ENCODE measurements at places on chromosomes 12 and 14. TPM values are rescaled to one million over a fixed set of nuclear protein-coding genes. Genes with fewer than 3 reads are reported as not detected.

The MIPOL1 gene
- total RNA-seq = 9.8 TPM

The INSM2 gene
- not detected for total RNA-seq

- DNase-seq = no peak
- peaks cover 2% of the 10 kb centered on the region for H3K27me3 ChIP-seq
- H3K27ac ChIP-seq = no peak overlapping the region
- H3K4me1 ChIP-seq = no peaks in the 10 kb centered on the region
- H3K4me3 ChIP-seq = no peak overlapping the region
These were observed 7.9 kb upstream of the KLRB1 start for GRCh38 chr12:9615420-9616136.

DNA sequence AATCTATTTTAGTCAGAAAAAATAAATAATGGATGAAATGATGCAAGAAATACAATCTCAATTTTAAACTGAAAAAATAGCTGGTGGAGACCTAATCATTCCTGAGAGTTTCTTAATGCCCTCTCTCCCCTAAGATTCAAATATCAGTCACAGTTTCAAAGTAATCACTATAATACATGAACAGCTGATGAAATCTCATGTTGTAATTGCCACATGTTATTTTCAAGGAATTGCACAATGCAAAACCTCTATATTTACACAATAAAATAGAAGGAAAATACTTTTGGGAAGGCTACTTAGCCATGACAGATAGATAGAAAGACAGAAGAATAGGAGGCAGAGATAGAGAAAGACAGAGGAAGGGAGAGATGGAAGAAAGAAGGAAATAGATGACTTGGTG is 18.2 kb downstream of the IFNG-AS1 start:
- H3K4me1 ChIP-seq = peaks cover 25% of the 10 kb centered on the region
- H3K36me3 ChIP-seq = peaks cover 3% of the 10 kb centered on the region
- H3K4me3 ChIP-seq = no peak overlapping the region
- peak overlapping the region; percentile 86 for H3K27ac ChIP-seq
- H3K27me3 ChIP-seq = no peaks in the 10 kb centered on the region

The IFNG-AS1 gene
- total RNA-seq = not detected

DNA sequence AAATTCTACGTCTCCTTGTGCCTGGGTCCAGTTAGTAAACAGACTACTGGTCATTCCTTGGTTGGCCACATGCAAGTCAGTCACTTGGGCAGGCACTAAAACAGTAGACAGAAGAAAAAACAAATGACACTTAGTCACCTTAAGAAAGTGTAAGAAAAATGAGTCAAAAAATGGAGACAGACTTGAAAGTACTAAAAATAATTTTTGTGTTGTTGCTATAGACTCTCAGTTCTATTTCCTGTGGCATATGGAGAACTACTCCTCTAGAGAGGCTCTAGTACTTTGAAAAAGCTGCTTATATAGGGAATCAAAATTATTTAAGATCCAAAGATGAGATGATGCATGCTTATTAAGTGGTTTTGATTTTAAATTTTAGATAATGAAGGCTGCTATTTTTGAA is 56.0 kb downstream of the PTPRB start:
- no peak for DNase-seq
- peaks cover 6% of the 10 kb centered on the region for H3K36me3 ChIP-seq
- no peaks in the 10 kb centered on the region for H3K27me3 ChIP-seq
- peak overlapping the region; percentile 69 for H3K27ac ChIP-seq
- peaks cover 11% of the 10 kb centered on the region for H3K4me1 ChIP-seq

GRCh38 chr14:53278602-53279506 is 125.7 kb upstream of the DDHD1 start:
- peaks cover 10% of the 10 kb centered on the region for H3K36me3 ChIP-seq
- H3K27ac ChIP-seq = peak overlapping the region; percentile 60
- no peak overlapping the region for H3K4me3 ChIP-seq

The ITGB7 gene
- total RNA-seq = not detected

The DAO gene
- total RNA-seq = not detected

- H3K27ac ChIP-seq = no peak overlapping the region
- DNase-seq = no peak
- H3K4me3 ChIP-seq = no peak overlapping the region
These were observed 12.5 kb downstream of the AHSA1 start for GRCh38 chr14:77470224-77470870.

The ACOT6 gene
- total RNA-seq = not detected

DNA sequence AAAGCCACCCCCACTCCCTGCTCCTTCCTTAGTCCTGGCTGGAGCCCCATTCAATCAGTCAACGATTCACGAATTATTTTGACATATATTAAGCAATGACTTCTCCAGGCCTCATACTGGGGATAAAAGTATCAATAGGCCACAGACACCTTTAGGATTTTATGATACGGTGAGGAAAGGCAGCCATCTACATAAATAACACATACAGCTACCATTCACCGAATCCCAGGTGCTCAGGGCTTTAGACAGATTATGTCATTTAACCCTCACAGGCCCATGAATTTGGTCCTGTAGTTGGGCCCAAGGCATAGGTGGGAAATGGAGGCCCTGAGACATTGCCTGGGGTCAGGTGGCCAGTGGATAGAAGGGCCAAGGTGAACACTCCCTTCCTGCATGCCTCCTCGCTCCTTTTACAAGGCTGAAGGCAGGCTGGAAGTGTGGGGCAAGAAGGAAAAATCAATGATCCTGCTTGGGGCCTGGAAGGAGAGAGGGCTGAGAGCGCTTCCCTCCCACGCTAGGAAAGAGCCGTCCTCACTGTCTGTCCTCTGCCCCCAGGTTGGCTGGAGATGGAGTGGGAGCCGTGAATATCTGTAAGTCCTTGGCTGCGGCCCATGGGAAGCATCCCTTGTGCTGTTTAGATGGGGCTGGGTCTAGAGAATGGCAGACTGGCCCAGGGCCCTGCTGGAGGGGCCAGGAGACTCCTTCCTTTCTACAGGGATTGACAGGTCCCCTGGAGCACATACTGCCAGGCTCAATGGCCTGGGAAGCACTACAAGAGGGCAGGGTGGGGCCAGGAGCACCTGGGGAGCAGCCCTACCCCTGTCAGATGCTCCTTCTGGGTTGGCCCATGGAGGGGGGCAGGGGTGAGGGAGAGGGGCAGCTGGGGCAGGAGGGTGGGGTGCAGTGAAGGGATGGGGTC is 14.8 kb downstream of the KRT7 start:
- no peak overlapping the region for H3K4me3 ChIP-seq
- no peak for DNase-seq
- H3K4me1 ChIP-seq = peaks cover 72% of the 10 kb centered on the region
- no peaks in the 10 kb centered on the region for H3K27me3 ChIP-seq
- no peaks in the 10 kb centered on the region for H3K36me3 ChIP-seq
- H3K27ac ChIP-seq = peak overlapping the region; percentile 92

DNA sequence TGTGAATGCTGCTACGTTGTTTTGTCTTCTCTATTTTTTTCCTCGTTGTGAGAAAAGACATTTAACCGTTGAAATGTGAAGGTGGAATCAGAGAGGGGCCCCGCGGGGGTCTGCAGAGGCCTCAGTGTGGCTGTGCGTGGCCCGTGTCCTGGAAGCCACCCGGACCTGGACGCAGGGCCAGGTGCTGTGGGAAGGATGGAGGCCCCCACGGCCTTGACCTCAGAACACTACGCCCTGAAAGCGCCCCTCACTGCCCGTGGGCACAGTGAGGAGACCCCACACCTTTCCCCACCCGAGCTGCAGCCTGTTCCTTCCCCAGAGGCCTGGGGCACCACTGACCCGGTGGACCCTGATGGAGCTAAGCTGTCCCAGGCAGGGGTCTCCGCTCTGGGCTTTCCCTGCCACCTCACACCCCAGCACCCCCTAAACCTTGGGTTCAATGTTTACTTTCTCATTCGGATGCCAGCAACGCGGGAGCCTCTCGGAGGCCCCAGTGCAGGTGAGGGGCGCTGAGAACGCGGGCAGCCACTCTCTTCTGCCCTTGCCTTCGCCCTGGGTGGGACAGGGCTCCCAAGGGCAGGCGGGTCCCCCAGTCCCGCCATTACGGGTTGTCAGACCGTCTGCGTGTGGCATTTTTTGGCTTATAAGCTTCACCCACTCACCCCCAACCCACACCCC is 26.9 kb downstream of the SETD1B start:
- H3K4me1 ChIP-seq = no peaks in the 10 kb centered on the region
- H3K27me3 ChIP-seq = no peaks in the 10 kb centered on the region

The PRPH gene
- not detected for total RNA-seq

The RGS6 gene
- 0.12 TPM for total RNA-seq

All from chondrocyte (in vitro differentiated cells).